Epithelial cell of esophagus (primary cell): ENCODE measurements at places on chromosomes 6 and 20.
A peak's percentile ranks its signal among the peaks of the same experiment; 100 is the strongest.

DNA sequence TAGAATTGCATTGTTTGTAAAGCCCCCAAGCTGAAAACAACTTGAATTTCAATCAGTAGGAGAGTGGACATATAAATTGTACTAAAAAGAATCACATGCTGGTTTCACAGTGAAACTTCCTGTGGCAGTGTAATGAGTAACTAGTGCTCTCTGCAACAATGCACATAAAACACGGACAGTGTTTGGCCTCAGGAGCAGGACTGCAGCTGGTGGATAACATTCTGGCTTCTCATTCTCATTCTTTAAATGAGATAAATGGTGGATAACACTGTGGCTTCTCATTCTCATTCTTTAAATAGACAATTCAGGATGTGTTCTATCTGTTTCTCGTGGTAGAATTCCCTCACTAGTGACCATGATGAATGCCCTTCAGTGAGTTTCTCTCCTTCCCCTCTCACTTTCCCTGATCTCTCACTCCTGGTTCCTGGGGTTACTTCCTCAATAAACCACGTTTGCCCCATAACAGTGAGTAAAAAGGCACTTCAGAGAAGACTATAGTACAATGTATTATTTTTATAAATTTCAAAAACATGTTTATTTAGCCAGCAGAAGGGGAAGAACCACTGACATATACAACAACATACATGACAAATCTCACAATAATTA lies 59.9 kb downstream of the SLC22A2 start:
- DNase-seq: no peak

GRCh38 chr6:151317103-151317994 lies 74.0 kb downstream of the ZBTB2 start:
- peak; percentile 81 for DNase-seq

DNA sequence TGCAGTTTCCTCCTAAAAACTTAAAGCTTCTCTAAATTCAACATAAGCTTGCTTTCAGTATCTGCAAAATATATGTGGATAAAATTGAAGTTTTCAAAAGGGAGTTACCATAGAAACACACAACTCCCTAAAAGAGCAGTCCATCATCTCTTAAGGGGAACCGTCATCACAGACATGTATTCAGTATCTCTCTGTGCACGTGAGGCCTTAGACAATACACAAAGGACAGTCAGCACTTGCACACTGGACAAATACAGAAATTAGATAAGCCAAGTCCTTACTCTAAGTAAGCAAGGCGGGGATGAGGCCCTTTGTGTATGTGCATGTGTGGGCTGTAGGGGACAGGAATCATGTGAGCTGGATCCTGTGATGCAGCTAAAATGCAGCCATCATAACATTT lies 136.6 kb downstream of the BACH2 start:
- DNase-seq: no peak

- DNase-seq: peak; percentile 82
These were observed 80.9 kb downstream of the HAO1 start for GRCh38 chr20:7859356-7859802.

GRCh38 chr20:21682521-21682954 lies 22.9 kb upstream of the PAX1 start:
- DNase-seq: no peak

GRCh38 chr6:137043710-137044365 lies 927 bp downstream of the IL20RA start:
- DNase-seq: peak; percentile 46

DNA sequence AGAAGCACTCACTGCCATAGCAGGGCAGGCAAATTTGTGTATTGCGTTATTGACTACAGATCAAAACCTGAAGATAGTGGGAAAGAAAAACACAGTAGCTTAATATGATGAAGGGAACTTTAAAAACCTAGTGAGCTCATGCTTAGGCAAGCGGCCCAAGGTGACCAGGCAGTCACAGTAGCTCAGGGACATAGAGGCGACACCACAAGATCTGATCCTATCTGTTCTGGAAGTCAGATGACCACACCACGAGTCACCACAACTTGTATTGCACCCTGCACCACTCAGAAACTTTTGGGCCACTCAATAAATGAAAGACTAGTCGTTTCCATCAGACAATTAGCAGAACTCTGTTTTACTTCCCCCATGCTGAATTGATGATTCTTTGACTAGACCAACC lies 4.9 kb downstream of the CLIC5 start:
- DNase-seq: no peak

DNA sequence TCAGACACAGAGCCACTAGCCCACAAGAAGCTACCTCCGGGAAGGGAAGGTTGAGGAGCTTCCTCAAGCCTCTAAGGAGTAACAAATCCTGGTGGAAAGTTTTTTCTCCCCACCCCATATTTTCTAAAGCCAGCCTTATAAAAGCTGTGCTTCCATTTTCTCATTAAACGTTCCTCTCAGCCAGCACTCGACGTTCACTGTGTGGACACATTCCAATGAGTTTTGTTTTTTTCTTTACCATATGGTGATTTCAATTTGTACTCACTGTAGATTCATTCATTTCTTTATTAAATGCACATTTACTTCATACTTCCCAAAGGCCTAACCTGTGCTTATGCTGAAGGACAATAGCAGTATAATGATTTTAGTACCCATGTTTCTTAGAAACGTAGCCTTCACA lies 194.4 kb upstream of the FLRT3 start:
- no peak for DNase-seq

GRCh38 chr6:31180500-31180899 lies 10.0 kb upstream of the POU5F1 start:
- peak; percentile 60 for DNase-seq

DNA sequence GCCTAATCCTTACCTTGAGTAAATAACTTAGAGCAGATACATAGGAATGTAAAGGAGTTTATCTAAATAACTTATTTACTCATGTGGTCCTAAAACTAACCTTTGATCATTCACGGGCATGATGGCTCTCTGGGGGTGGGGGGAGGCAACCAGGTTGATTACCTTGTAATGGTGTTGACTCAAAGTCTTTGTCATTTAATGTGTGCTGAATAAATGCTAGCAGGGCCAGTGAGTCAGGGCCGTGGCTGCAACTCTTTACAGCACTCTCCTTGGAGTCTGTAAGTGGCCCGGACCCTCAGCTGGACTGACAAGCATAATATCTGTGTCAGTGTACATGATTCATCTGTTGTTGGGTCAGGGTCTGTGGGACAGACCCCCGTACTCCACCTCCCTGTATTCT lies 203.0 kb downstream of the EPM2A start:
- no peak for DNase-seq

DNA sequence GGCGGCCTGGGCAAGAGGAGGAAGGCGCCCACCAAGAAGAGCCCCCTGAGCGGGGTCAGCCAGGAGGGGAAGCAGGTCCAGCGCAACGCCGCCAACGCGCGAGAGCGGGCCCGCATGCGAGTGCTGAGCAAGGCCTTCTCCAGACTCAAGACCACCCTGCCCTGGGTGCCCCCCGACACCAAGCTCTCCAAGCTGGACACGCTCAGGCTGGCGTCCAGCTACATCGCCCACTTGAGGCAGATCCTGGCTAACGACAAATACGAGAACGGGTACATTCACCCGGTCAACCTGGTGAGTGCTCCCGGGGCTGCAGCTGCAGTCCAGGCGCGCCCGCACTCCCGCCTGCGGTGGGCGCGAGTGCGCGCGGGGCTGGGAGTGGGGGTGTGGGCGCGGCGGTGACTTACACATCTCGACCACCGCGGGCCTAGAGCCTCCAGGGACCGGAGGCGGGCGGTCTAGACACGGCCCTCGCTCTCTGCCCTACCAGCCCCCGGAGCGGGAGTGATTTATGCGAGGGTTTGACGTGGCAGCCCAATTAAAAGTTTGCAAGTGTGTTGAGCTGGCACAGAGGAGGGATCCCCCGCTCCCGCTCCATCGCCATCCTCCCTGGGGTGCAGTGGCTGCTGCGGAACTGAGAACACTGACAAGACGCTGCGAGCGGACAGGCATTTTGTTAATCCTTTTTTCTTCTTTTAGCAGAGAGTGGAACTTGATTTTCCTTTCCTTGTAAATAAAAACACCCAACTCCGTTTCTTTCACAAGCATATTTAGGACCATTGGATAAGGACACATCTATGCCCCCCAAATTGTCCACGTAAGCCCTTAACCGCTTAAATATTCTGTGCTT lies 867 bp downstream of the TCF21 start:
- no peak for DNase-seq

GRCh38 chr6:106444777-106445507 lies 84.4 kb downstream of the CRYBG1 start:
- DNase-seq: peak; percentile 80

GRCh38 chr6:126312013-126312665 lies 27.8 kb upstream of the CENPW start:
- peak; percentile 53 for DNase-seq

GRCh38 chr6:74657931-74658330 lies 547.9 kb downstream of the COL12A1 start:
- no peak for DNase-seq

- no peak for DNase-seq
These were observed 26.3 kb downstream of the WRNIP1 start for GRCh38 chr6:2791450-2791974.

GRCh38 chr6:41667195-41667594 lies 28.9 kb downstream of the MDFI start:
- no peak for DNase-seq

DNA sequence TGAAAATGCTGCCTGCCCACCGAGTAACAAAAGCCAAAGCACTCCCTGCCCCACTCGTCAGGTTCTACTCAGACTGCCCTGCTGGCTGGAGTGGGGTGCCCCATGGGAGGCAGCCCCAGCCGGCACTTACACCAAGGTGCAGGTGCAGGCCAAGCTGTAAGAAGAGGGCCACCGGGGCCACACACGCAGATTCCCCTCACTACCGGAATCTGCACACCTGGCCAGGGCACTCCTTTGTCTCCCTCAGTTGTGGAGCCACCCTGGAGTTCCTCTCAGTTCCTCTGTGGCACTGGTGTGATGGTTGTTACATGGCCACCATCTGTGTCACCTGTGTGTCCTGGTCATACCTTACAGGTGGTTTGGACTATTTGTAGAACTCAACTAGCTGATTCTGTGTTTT lies 112.4 kb downstream of the FOXO3 start:
- DNase-seq: no peak

DNA sequence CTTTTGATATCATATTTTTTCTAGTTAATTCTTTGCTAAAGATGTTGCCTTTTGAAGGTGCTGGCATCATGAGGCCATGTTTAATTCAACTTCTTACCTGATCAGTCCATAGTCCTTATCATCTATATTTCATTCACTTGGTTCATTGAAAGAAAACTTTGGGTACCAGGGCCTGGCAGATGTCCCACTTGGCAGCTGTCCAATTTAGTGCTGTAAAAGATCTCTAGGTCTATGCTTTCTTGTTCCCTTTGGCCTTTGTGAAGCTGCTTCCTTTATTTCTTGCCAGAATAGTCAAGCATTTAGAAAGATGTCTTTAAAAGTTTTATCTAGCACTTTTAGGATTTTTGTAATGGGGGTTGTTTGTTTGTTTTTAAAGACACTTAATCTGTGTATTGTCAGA lies 61.7 kb upstream of the EYA4 start:
- DNase-seq: no peak

DNA sequence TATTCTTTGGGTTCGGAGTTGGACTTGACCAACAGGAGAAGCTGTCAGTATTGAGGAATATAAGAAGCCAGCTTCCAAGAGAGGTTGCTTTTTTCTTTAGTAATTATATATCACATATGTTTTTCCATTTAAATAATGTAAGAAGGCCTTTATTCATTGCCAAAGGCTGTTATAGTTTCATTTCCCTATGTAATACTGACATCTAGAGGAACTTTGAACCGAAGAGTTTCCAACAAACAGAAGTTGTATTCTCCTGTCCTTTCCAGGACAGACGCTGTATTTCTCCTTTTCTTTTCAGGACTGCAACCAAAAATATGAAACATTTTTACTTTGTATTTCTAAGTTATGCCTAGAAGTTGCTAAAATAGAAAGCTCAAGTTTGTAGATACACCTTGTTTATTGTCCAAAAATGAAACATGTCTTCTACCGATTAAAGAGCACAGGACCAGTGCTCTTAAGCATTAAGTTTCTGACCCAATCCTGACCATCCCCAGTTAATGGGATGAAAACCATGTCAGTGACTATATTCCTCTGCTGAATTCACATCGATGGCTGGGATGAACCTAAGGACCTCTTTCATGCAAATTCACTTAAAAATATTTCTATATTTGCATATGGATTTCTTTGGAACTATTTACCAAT lies 55.1 kb downstream of the MYLK4 start:
- DNase-seq: peak; percentile 56

GRCh38 chr20:61614706-61615100 lies 362.6 kb downstream of the CDH4 start:
- no peak for DNase-seq

DNA sequence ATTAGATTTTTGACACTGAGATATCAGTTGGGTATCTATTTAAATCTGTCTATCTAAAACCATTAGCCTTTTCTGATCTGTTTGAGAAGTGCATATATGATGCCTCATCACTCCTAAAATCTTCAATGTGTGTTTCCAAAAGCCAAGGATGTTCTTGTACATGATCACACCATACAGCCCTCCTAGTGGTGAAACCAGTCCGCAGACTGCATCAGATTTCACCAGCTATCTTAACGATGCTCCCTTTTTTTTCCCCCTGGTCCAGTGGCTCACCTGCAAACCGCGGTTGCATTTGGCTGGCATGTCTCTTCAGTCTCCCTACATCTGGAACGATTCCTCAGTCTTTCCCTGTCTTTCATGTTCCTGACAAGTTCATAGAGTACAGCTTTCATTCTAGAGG lies 4.0 kb downstream of the KIZ start:
- DNase-seq: no peak

DNA sequence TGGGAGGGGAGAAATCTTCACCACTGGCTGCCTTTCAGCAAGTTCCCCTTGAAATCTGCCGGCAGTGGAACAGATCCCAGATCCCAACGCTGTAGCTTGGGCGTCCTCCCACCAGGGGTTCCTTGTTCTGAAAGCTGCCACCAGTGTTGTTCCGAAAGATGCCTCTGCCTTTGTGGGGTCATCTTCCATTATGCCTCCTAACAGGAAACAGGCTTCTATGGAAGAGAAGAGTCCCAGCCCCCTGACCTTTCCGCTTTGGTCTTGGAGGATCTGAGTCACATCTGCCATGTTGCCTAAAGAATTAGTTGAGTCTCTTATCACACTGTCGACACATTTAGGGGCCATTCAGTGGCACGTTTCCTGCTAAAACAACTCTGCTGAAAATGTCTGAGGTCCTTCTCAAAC lies 57.5 kb upstream of the NFATC2 start:
- DNase-seq: no peak

DNA sequence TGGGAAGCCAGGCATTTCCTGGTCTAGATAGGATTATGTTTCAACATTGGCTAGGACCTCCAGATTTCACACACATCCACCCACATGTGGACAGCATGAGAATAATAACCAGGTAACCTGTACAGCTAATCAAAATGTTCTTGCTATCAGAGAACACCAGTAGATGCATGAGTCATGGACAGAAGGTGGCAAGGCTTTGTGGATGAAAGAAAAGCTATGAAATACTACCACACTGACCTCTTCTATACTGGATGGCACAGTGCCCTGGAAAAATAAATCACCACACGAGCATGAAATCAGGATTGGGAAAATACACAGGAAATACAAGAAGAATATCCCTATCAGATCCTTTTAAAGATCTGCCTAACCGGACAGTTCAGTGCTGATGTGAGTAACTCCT lies 113.0 kb downstream of the GMDS start:
- DNase-seq: peak; percentile 45

GRCh38 chr20:49821870-49822331 lies 9.3 kb downstream of the SLC9A8 start:
- no peak for DNase-seq
